ENCODE measurements at places on chromosomes 2 and 18.
A peak's percentile ranks its signal among the peaks of the same experiment; 100 is the strongest.

DNA sequence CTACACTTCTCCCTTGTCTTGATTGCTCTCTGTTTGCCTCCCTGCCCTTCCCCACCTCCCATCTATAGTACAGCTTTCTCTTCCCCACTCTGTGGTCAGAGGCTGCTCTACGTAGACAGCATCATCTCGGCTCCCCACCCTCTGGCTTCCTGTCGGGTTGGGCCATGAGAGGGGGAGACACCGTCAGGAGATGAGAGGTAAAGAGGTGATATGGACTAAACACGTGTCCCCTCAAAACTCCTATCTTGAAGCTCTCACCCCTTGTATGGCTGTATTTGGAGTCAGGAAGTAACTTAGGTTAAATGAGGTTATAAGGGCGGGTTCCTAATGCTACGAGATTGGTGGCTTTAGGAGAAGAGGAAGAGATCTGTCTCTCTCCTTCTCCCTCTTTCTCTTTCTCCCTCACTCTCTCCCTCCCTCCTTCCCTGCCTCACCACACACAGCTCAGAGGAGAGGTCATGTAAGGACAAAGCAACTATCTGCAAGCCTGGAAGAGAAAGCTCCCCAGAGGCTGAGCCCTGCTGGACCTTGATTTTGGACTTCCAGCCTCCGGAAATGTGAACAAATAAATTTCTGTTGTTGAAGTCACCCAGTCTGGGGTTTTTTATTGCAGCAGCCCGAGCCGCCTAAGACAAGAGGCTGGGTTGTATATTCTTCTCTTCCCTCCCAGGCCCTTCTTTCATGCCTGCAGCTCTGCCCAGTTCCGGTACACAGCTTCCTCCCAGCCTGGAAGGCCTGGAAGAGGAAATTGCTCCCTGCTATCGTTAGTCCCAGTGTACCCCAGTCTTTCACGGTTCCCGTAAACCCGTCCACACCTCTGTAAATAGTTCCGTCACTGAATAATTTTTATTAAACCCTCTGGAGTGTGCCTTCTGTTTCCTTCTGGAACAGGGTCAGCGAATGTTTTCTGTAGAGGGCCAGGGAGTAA is 138.0 kb downstream of the AKAIN1 start:
- DNase-seq: no peak

DNA sequence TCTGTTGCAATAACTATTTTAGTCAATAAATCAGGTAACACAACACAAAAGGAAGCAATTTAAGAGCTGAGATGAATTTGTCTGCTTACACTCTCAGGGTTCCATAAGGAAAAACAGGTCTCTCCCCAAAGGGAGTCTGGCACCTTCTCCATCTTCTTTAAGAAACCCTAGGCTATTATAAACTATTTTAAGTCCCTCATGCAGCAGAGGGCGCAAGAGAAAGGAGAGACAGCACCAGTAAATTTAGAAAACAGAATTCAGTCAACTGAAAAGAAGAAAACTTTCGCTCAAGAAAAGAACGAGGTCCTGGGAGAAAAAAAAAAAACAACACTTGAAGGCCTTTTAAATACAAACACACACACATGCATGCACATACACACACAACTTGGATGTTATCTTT is 19.1 kb downstream of the SULT1C4 start:
- no peak for DNase-seq

DNA sequence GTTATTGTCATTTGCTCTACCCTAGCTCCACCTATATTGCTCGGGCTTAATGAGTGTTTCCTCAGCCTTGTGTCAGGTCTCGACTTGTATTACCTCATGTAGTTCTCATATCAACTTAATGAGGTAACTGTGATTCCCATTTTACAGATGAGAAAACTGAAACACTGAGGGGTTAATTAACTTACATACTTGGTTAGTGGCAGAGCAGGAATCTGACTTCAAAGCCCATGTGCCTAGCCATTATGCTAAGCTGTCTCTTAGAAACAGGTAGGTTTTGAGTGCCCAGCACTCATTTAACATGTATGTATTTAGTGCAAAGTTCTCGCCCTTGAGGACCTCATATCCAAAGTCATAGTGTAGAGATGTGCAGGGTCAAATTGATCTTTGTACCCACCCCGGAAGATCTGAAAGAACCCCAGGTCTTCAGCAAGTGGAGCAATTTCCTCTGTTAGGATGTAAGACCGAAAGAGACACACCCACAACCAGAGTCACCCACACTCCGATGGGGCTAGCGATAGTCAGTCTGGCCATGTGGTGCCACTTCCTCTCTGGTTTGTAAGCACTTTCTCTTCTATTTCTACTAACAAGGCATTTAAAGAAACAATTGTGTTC is 121.0 kb upstream of the SLC39A10 start:
- no peak for DNase-seq

DNA sequence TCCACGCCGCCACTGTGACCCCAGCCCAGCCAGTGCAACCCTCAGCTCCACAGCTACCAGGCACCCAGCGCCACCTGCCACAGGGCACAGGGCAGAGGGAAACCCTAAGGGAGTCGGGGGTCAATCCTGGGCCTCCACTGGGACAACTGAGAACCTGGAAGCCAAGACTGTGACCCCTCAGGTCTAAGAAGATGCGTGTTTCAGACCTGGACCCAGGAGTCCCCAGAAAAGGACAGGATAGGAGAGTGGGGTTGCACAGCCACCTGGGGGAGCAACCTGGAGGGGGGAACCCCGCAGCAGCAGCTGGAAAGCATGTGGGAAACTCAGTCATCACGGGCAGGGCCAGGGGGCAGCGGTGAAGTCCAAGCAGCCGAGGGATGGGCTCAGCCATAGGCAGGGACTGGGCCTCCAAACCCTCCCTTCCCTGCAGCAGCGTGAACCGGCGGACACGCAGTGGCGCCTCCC is 4.1 kb downstream of the ESPNL start:
- no peak for DNase-seq

GRCh38 chr18:8988260-8988871 is 114.1 kb upstream of the NDUFV2 start:
- DNase-seq: peak; percentile 58

GRCh38 chr2:195390686-195391321 is 266.2 kb upstream of the SLC39A10 start:
- DNase-seq: no peak

GRCh38 chr2:202064171-202064880 is 8.7 kb upstream of the KIAA2012 start:
- DNase-seq: no peak

DNA sequence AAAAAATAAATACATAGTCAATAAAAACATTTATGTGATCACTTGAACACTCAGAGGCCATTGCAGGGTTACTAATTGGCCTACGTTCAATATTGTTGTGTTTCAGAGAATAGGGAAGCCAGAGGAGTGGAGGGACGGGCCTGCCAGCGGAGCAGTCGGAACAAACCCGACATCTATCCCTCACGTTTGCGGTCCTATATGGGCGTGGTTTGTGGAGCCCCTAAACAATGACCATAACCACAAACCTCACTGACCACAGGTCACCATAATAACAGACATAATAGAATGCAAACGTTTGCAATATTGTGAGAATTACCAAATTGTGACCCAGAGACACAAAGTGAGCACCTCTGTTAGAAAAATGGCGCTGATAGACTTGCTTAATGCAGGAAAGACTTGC is 19.5 kb upstream of the ZNF516 start:
- DNase-seq: no peak

DNA sequence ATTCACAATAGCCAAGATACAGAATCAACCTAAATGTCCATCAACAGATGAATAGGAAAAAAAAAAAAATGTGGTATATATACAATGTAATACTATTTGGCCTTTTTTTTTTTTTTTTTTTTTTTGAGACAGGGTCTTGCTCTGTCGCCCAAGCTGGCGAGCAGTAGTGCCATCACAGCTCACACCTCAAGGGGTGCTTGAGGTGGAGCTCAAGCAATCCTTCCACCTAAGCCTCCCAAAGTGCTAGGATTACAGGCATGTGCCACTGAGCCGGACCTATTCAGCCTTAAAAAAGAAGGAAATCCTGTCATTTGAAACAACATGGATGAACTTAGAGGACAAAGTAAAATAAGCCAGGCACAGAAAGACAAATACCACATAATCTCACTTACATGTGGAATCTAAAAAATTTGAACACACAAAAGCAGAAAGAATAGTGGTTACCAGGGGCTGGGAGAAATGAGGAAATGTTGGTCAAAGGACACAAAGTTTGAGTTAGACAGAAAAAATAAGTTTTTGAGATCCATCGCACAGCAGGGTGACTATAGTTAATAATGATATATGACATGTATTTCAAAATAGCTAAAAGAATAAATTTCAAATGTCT is 26.0 kb downstream of the TLK1 start:
- no peak for DNase-seq
